ENCODE measurements at places on chromosomes 6 and 20. TPM values are rescaled to one million over a fixed set of nuclear protein-coding genes. Genes with fewer than 3 reads are reported as not detected.

Gene FAXC
- 2.7 TPM for total RNA-seq

- no peak for DNase-seq
Measured at GRCh38 chr20:34246126-34246626, 5.0 kb downstream of the ASIP start.

GRCh38 chr20:2932498-2932897, 59.2 kb downstream of the PTPRA start:
- no peak for DNase-seq

DNA sequence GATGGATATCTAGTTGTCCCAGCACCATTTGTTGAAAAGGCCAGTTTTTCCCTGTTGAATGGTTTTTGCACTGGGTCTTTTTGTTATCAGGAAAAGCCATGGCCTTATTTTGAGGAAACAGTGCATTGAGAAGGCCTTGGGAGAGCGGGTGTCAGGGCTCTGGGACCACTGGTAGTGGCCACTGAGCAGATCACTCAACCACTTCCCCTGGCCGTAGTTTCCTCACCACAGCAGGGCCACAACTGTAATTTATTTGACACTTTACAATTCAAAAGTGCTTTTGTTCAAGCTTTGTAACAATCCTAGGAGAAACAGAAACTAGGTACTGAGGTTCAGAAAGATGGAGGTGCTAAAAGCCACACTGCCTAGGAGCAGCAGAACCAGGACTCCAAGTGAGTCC, 281.8 kb downstream of the GMDS start:
- DNase-seq = no peak

DNA sequence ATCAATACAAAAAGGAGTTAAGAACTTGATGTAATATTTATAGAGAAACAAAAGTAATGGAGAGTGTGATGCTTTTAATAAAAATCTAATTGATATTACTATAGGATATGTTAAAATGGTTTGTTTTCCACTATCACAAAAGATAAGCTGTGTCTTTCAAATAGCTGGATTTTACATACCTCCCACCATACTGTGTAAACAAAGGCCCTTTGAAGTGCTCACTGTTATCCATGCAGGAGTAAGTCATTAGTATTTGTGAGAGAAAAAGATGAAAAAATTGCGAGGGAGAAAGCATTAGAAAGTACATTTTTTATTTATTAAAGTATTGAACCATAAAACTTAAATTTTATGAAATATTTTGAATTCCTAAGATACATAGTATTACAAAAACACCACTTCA, 733.0 kb downstream of the GRIK2 start:
- DNase-seq = no peak

- DNase-seq = no peak
Measured at GRCh38 chr6:35605600-35605999, 83.1 kb downstream of the FKBP5 start.

GRCh38 chr6:4732691-4733315, 43.4 kb upstream of the CDYL start:
- peak; percentile 56 for DNase-seq

DNA sequence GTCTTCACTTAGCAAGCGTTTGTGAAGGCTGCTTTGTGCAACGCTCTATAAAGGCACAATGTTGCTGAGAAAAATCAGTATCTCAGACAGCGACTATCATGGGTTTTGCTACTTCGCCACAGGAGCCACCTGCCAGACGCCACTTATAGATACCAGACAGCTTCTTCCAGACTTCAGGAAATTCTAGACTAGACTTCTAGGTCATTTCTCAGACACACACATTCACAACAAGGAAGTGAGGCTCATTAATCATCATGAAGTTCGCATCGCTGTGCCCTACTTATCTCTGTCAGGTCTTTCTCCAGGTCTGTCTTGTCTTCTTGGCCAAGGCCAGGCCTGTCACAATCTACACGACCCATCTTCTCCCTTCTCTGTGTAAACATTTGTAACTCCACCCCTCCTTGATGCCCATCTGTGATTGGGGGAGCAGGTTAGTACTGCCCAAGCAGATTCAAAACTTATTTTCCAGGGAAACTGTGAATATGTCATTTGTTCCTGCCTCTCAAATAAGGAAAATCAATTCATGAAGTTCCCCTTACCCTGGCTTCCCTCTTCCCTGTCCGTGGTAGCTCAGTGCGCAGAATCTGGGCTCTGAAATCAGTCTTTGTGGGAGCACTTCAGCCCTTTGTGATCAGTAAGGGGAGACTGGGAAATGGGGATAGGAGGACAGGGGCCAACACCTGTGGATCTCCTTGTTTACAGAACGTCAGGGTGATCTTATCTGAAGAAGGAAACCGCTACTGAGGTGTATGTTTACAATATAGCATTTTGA, 115.5 kb downstream of the TNFAIP3 start:
- no peak for DNase-seq

Gene HCRTR2
- total RNA-seq = not detected

DNA sequence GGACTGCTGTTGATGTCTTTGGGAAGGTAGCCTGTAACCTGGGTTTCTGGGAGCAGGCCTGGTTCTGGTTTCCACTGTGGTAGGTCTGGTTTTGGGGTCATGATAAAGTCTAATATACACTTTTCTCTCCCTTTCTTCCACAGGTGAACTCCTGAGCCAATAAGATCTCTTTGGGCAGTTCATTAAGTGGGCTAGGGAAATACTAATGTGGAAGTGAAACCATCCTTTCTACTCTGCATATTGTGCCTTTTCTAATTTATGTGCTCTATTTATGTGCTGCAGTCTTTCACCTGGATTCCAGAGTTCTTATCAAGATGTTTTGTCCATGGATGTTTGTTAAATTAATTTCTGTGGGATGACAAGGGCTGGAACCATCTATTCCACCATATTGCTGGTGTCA, 165.7 kb upstream of the PTPRK start:
- no peak for DNase-seq

Gene CTCFL
- total RNA-seq = not detected

Gene TCF15
- 0.65 TPM for total RNA-seq

DNA sequence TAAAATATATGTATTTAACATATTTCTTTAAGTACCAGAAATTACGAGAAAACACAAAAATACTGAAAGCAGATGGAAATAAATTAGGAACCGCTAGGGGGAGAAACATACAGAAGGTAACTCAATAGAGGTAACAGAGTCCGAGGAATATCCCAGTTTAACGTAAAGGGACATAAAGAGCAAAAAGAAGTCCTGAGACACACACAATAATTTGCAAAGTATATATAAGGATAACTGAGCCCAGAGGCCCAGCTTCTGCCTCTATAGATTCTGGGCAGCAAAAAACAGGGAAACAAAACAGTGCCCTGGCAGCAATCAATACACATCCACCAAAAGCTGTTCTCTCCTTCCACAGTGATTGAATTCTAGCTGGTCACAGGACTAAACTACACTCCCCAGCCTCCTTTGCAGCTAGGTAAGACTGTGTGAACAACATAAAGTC, 15.1 kb downstream of the TBC1D32 start:
- DNase-seq = no peak

DNA sequence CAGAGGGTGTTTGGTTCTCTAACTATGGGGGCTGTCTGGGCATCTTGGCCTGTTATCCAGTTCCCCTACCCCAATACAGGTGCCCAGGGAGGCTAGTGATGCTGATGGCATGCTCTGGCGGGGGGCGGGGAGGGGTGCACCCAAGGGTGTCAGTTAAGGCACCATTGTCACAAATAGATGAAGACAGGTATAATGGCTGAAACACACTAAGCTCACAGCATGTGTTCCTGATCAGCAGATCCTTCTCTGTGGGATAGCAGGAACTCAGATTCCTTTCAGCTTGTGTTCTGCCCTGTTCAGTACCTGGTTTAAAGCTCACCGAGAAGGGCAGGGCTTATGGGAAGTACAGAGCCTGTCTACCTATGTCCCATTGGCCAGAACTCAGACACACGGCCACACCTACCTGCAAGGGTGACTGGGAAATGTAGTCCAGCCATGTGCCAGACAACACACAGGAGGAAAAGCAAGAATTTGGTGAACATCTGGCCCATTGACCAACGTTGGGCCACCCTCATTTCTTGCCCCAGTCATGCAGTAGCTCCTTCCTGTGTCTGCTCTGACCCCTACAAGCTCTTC, 3.4 kb upstream of the RSPO4 start:
- DNase-seq = no peak

GRCh38 chr6:169884158-169884557, 132.7 kb downstream of the ERMARD start:
- peak; percentile 29 for DNase-seq

GRCh38 chr20:59925899-59926298, 7.5 kb downstream of the SYCP2 start:
- no peak for DNase-seq

Gene HLA-DQB1
- 6.3 TPM for total RNA-seq

GRCh38 chr6:25699649-25700048, 47.6 kb downstream of the SCGN start:
- no peak for DNase-seq

DNA sequence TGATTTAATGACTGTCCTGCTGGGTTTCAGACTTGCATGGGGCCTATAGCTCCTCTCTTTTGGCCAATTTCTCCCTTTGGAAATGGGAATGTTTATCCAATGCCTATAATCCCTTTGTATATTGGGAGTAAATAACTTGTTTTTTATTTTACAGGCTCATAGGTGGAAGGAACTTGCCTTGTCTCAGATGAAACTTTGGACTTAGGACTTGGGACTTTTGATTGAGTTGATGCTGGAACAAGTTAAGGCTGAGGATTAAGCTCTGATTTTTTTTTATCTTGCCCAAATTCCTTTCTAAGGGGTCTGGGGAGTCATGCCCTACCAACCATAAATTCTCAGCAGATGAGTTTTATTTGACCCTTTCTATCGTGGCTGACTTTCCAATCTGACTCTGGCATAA, 23.5 kb downstream of the WDR27 start:
- DNase-seq = no peak

DNA sequence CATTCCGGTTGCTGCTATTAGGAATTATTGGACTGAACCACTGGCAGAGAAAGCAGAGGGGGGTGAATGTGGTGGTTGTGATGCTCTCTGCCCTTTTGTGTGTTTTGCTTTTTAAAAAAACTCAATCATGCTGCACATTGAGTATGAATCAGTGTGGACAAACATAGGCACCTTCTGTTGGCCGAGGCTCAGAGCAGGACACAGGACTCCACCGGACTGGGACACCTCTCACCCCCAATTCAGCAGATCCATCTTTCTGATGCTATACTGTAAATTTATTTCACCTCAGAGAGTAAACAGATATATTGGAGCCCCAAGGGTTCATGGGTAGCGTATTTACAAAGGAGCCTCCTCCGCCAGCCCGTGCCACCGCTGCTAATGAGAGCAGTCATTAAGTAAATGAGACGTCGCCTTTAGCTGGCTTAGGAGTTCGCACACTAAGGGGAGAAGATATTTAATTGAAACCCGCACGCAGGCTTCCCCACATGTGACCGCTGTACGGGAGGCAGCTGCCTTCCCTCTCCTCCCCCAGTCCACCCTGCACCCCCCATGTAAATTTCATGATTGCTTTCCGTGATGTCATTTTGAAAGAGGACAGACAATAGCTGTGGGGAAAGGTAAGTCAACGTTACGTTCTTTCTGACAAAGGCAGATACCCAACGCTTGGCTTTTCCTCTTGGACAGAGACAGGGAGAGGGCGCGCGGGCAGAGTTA, at the start of gene MYT1:
MYT1 (plus strand) TSS at position 330 of the 714 bp plus-strand sequence. CDS start 34,410 bp downstream, outside the sequence.
- DNase-seq = no peak

DNA sequence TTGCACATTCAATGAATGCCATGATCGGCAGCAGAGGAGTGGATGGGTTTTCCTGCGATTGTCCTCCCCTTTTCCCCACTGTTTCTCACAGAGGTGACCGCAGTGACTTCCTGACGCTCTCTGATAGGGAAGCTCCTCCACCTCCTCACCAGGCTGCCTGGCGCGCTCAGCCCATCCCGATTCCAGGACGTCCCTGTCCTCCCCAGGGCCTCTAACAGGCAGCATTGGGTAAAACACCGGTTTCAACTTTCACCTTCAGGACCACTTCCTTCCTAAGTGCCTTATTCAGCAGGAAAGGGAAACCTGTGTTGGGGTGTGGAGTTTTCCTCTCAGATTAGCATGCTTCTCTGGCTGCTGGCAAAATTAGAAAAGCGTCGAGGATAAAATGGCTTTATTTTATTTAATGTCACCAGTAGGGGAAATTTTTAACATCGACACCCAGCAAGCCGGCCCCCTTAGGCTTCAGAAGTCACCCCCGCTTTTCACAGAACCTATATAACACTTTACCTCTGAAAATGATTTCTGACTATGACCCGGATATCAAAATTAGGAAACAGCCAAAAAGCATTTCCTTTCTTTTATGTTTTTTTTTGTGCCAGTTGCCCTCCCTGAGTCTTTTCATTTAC, 570.4 kb upstream of the GJE1 start:
- peak; percentile 44 for DNase-seq

- DNase-seq = no peak
Measured at GRCh38 chr6:12381587-12381986, 91.4 kb downstream of the EDN1 start.

GRCh38 chr6:14275493-14275851, 157.9 kb downstream of the CD83 start:
- peak; percentile 65 for DNase-seq

GRCh38 chr6:158906926-158907325, 87.8 kb upstream of the EZR start:
- DNase-seq = no peak

Gene NKAIN2
- 0.73 TPM for total RNA-seq

Gene PABPC1L
- 79.4 TPM for total RNA-seq

DNA sequence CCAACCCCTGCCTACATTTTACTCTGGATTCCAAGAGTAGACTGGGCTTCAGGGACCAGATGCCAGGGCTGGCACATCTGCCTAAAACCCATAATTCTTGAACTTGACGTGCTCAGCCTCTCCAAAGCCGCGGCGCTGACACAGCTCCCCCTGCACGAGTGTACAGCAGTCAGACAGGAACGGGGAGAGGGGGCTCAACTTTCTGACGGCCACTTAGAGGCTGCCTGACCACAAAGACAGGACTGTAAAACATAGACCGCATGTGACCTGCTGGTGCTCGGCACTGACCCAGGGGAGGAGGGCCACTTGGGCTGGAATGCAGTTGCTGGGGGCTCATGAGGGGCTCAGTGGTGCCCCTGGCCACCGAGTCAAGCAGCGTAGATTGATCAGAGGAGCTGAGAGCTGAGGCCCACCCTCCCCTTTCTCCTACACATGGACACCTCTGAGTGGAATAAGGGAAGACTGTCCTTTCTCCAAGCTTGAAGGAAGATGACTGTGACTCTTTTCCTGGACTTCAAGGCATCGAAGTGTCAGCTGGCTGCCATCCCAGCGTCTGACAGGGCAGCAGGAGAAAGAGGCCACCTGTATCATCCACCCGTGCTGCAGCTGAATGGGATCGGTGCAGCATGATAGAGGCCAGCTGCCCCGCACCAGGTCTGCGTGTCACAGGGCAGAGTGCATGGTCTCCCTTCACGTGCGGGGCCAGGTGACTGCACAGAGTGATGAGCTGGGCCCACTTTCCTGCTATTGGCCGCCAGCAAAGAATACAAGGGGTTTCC, 171.3 kb upstream of the AGPAT4 start:
- DNase-seq = no peak

Gene ARG1
- total RNA-seq = not detected
